ENCODE measurements at places on chromosomes 12 and 14.

GRCh38 chr12:98399532-98399931, 115.9 kb upstream of the TMPO start:
- DNase-seq: peak; percentile 88

DNA sequence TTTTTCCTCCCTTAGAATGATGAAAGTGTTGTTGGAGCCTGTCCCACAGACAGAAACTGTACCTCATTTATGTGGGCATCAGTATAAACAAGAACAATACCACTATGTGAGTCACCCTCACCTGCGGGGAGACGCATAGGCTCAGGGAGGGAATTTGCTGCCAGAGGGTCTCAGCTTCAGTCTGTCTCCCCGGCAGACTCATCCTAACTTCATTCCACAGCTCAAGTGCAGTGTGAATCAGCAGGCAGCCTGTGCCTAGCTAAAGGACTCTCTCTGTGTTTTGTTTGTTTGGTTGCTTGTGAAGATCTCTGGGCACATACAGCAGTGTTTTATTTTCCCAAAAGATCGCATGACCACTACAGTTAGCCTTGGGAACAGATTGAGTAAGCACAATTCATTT, 98.9 kb downstream of the PRKCH start:
- peak; percentile 52 for DNase-seq

- DNase-seq: no peak
Measured at GRCh38 chr12:63905544-63905943, 61.0 kb downstream of the SRGAP1 start.

DNA sequence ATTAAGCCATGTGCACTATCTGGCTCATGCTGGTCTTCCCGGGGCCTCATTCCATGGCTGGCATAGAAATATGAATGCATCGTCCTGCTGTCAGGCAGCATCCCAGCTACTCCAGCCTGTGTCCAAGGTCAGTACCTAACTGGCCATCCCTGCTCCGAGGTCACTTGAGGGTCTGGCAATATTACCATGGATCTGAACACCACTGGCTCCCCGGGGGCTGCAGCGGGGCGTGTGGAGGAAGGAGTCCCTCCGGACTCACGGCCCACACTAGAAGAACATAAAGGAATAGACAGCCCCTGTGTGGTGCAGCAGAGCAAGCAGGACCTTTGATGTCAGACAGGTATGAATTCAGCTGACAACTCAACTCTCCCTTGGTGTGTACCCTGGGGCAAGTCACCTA, 19.2 kb downstream of the ESRRB start:
- no peak for DNase-seq

DNA sequence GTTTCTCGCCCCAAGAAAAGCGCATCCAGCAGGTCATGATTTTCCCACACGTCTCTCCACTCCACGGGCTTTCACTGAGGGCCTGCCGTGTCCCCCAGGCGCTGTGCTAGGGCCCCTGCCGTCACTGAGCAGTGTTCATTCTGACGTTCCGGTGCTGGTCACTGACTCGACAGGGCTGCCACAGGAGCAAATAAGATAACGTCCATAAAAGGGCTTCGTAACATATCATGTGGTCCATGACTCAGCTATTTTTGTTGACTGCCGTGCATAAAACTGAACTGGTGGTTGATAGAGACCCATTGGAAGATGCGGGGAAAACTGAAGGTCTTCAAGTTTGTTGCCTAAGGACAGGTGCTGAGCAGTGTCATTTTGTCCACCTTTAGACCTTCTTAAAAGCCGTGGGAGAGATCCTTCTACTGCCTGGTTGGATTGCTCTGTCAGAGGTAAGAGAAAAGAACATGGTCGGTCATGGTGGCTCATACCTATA, 46.3 kb downstream of the ADGRD1 start:
- DNase-seq: no peak

GRCh38 chr12:67590149-67590790, 58.3 kb upstream of the DYRK2 start:
- peak; percentile 91 for DNase-seq

DNA sequence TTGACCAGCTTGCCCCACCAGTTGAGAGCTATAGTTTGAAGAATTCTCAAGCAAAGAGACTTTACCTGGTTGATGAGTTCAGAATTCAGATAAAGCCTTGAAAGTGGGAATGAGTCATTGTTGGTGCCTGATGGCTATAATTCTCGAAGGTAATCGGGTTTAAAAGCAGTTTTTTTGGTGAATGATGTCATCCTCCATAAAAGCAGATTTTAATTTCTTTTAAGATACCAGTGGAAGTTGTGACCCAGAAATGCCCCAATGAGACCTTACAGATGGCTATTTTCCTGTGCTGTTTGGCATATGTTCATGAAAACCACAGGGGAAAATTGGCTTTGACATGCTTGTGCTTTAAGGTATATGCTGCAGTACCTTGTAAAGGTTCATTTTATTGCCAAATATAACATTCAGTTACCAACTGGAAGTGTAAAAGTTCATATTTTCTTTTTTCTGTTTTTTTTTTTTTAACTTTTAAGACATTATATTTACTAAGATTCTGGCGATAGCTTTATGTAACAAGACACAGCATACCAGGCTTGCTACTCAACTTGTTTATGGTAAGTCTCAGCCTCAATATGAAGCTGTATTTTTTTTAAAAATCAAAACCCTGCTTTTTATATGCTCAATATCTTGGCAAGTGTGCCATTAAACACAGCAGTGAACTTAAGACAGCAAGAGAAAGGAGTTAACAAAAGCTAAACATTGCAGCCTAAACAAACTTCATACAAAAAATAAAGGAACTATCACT, 119.3 kb downstream of the LMNTD1 start:
- peak; percentile 15 for DNase-seq

GRCh38 chr12:89523393-89523792, 1.2 kb downstream of the GALNT4 start:
- DNase-seq: no peak

DNA sequence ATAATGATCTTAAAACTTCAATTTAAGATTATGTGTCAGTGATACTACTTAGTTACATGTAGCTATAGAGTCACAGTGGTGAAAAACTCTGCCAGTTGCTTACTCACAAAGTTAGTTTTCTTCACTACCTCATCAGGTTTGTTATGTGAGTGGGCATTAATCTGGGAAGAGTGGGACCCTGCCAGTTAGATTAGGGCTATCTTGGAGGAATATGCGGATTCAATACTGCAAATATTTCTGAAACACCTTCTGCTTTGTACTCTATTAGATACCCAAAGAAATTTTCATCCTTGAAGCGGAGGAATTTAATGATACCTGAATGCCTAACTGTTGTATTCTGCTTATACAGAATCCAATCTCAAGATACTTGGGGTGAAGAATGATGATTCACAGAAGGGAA, 25.1 kb downstream of the ZNF268 start:
- DNase-seq: no peak

DNA sequence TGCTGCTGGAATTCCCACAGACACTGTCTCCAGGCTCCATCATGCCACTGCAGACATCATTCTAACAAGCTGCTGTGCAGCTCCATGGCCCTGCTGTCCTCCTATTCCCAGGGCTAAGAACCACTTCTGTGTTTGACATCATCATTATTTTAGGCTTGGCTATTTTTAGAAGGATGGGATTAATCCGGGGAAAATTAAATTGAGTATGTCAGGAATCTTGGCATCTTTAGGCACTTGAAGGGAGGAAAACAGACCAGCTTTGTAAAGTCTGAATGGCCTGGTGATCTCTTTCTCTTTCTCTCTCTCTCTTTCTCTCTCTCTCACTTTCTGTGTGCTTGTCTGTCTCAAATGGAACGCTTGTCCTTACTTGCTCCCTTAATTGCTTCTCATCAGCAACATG, 568.3 kb upstream of the FLRT2 start:
- no peak for DNase-seq

GRCh38 chr12:28247806-28248205, 57.5 kb downstream of the CCDC91 start:
- DNase-seq: no peak

DNA sequence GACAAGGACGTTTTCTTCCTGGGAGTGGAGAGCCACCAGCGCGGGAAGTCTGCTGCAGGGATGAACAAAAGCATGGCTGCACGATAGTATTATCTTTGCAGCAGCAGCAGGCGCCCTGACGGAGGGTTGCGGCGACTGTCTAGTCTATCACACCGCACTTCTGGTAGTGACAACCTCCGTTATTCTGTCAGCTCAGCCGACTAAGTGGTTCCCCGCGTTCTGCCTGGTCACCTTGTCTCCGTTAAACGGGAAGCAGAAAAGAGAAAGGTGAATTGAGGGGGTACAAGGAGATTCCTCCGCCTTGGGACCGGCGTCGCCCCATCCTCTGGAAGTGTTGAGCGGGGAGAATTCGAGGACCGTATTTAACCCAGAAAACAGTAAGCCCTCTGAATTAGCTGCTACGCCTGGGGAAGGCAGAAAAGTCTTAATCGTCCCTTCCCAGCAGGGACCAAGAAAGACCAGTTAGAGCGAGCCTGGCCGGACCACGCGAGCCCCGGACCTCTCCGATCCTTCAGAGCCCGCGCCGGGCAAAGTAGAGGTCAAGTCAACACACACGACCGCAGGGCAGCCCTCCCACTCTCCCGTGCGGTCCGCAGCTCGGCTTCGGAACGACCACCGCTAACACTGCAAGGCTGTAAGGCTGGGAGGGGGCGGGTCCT, 536 bp upstream of the DAAM1 start:
- DNase-seq: peak; percentile 94

- no peak for DNase-seq
Measured at GRCh38 chr14:76591266-76591665, 170.0 kb upstream of the VASH1 start.

- peak; percentile 30 for DNase-seq
Measured at GRCh38 chr14:94170136-94170535, 4.0 kb upstream of the PPP4R4 start.

DNA sequence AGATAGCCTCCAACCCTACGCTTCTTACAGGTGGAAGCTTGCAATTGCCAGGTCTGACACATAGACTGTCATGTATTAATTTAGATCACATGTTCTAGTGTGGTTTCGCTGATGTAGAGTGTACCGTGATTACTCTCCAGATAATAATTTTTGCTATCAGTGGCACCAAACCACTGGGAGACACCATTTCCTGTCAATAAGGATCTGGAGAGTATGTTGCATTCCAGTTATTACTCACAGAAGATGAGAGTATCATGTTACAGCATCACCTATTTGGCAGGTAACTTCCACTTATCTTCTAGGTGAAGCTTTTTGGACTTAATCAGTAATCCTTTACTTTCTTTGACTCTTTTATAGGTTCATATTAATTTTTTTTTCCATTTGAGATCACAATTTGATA, 147.2 kb downstream of the HELB start:
- no peak for DNase-seq

DNA sequence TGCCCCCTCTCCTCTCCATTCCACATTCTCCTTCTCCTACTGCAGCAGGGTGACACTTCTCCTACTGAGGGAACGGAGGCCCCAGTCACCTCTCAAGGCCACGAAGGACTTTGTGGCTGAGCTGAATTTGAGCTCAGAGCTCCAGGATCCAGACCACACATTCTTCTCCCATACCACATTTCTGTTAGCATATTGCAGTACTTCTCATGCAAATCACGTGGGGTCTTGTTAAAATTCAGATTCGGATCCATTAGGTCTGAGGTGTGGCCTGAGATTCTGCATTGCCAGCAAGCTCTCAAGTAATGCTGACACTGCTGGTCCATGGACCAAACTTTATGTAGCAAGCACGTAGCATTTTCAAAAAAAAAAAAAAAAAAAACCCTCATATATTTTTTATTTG, 9.6 kb upstream of the IFI27L2 start:
- DNase-seq: no peak

DNA sequence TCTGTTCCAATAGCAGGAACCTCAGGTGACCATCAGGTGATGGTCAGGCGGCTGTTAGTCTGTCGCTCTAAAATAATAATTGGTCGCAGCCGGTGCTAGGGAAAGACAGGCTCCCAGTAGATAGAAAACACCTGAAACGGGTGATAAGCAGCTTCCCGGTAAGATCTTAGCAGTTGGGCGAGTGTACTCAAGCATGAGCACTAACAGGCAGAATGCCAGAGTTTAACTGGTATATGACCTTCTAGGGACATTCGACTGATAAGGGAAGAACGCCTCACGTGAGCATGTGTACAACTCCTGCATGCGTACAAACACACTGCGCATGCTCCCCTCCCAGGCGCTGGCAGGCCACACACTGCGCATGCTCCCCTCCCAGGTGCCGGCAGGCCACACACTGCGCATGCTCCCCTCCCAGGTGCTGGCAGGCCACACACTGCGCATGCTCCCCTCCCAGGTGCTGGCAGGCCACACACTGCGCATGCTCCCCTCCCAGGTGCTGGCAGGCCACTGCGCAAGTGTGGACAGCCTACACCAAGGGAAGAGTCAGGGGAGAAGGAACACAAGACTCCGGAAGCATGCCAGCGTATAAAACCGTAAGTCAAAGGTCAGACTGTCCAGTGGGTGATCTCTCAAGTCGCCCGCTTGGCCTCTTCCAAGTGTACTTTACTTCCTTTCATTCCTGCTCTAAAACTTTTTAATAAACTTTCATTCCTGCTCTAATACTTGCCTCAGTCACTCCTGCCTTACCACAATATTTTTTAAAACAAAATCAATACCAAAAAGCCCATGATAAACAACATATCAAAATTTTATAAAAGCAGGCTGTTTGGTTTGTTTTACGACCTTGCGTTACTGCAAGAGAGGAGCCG, 24.5 kb downstream of the GPRC5D start:
- peak; percentile 50 for DNase-seq

GRCh38 chr14:104743461-104744380, 9.2 kb upstream of the SIVA1 start:
- DNase-seq: no peak

DNA sequence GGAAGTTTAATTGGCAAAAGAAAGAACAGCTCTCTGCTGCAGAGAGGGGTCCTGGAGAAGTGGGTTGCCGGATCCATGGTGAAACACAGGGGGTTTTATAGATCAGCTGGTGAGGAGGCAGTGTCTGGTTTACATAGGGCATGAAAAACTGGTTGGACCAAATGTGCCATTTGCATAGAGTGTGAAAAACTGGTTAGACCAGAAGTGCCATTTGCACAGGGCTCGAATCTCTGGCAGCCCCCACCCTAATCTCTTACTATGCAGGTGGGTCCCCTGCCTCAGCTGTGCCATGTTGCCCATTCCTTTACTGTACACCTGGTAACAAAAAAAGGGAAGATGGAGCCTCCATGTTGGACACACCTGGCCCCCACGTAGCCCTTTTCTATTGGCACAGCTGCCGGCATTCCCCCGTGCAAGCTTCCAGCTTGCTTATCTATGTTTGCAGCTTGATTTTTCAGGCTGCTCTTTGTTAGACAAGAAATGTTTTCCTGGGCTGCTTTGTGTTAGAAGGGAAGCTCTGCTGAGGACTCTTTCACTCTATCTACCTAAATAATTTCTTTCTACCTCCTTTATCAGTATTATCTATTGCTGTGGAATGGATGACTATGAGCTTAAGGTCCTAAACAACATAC, 61.1 kb upstream of the TMEM132D start:
- DNase-seq: no peak

- DNase-seq: no peak
Measured at GRCh38 chr14:23173031-23173430, 10.4 kb downstream of the SLC7A8 start.
